Right atrium auricular region (tissue), 2 donors: ENCODE measurements at places on chromosomes 4 and X. TPM values are rescaled to one million over a fixed set of nuclear protein-coding genes. Genes with fewer than 3 reads are reported as not detected.

Gene TSPAN7
- 100 TPM for total RNA-seq

GRCh38 chr4:89268679-89269078, 38.9 kb downstream of the GPRIN3 start:
- no peak for DNase-seq

Gene NUDT10
- total RNA-seq, result 0.79 TPM

Gene HNRNPH2
- 40.5 TPM for total RNA-seq

Gene CORIN
- total RNA-seq, result 42.3 TPM

DNA sequence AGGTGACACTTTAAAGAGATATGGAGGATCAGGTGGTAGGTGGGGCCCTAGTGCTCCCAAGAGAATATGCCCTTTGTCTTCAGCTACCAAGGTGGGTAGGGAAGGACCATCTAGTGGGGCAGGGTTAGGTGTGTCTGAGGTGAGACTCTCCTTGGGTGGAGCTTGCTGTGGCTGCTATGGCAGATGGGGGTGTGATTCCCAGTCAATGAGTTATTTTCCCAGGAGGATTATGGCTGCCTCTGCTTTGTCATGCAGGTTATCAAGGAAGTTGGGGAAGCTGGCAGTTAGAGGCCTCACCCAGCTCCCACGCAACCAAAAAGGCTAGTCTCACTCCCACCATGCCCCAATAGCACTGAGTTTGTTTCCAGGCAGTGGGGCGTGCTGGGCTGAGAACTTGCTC, 18.0 kb upstream of the SPIN2A start:
- no peak for DNase-seq

- no peak for DNase-seq
Measured at GRCh38 chrX:34612036-34612435, 45.0 kb downstream of the TMEM47 start.

GRCh38 chrX:68284281-68284904, 148.9 kb downstream of the OPHN1 start:
- DNase-seq, result no peak

DNA sequence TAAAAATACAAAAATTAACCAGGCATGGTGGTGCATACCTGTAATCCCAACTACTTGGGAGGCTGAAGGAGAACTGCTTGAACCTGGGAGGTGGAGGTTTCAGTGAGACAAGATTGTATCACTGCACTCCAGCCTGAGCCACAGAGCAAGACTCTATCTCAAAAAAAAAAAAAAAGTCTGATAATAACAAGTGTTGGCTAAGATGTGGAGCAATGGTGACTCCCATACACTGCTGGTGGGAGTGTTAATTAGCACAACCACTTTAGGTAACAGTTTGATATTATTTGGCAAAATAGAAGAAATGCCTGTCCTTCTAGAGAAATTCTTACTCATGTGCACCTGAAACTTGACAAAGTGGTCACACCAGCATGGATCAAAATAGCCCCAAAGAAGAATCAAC, 106.2 kb upstream of the SLC34A2 start:
- DNase-seq, result no peak

DNA sequence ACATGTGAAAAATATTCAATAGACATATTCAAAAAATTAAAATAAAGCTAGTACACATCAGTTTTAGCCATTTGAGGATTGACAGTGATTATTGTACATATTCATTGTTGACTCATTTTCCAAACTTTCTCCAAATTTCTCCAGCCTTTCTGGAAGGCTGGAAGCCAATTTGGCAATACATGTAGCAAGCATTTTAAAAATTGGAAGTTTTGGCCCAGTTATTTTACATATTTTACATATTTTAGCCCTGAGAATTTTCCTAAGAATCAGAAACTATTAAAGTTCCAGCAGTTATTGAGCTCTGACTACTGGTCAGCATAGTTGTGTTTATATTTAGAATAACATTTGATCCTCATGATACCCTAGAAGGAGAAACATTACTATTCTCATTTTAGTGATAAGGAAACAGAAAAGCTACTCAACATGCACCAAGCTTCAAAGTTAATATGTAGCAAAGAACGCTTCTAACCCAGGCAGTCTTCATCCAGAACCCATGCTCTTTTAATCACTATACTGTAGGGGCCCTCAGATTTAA, 3.2 kb downstream of the CABS1 start:
- no peak for DNase-seq

GRCh38 chr4:118927974-118928373, 39.3 kb downstream of the SYNPO2 start:
- DNase-seq, result no peak

- DNase-seq, result no peak
Measured at GRCh38 chr4:23390246-23390645, 499.6 kb downstream of the PPARGC1A start.

Gene GLRA3
- not detected for total RNA-seq

GRCh38 chr4:54819034-54819433, 161.3 kb downstream of the KIT start:
- no peak for DNase-seq

GRCh38 chrX:39935411-39936064, 162.2 kb downstream of the BCOR start:
- DNase-seq, result no peak

GRCh38 chr4:112889199-112889598, 160.3 kb upstream of the ANK2 start:
- DNase-seq, result no peak

Gene TMPRSS11B
- total RNA-seq, result not detected

DNA sequence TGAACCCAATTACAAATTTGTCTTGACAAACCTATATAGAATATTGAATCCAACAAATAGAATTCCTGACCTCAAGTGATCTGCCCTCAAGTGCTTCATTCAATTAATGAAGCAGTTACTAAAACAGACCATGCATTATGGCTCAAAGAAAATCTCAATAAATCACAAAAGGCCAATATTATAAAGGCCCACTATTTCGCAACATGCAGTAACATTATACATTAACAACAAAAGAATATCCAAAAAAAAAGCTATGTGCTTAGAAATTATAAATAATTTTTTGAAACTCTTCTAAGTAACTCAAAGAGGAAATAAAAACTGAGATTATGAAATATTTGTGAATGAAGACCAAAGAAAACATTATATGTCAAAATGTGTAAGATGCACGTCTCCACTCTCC, 177.7 kb downstream of the ZNF674 start:
- no peak for DNase-seq

DNA sequence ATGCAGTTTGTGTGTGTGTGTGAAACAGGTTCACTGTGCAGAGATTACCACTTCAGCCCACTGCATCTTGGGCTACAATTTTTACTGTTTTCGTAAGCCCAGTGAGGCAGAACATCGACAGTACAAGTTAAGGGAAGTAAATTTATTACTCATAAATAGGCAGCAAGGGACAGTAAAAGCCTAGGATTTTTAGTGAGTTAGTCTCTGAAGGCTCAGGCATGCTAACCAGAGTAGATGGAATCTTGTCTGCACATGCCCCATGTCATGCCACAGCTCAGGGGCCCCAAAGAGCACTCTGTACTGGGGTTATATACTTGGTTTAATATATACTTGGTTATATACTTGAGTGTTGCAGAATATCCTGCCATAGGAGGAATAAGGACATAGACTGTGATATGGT, 825.7 kb downstream of the TECRL start:
- DNase-seq, result no peak

DNA sequence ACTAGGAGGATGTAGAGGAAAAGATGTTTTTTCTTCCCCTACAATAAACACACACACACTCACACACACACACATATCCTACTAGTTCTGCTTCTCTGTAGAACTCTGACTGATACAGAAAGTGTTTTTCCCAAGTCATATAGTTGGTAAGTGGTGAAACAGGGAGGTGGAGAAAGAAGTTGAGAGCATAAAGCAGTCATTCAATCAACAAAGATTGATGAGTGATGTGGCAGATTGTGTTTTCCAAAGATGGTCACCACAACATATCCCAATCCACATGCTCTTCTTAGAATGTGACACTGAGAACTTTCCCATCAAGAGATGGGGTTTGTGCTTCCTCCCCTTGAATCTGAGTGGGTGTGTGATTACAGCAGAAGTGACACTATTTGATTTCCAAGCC, 123.4 kb upstream of the ATP6AP2 start:
- no peak for DNase-seq

GRCh38 chr4:29578329-29578728, 1141.8 kb upstream of the PCDH7 start:
- DNase-seq, result no peak

DNA sequence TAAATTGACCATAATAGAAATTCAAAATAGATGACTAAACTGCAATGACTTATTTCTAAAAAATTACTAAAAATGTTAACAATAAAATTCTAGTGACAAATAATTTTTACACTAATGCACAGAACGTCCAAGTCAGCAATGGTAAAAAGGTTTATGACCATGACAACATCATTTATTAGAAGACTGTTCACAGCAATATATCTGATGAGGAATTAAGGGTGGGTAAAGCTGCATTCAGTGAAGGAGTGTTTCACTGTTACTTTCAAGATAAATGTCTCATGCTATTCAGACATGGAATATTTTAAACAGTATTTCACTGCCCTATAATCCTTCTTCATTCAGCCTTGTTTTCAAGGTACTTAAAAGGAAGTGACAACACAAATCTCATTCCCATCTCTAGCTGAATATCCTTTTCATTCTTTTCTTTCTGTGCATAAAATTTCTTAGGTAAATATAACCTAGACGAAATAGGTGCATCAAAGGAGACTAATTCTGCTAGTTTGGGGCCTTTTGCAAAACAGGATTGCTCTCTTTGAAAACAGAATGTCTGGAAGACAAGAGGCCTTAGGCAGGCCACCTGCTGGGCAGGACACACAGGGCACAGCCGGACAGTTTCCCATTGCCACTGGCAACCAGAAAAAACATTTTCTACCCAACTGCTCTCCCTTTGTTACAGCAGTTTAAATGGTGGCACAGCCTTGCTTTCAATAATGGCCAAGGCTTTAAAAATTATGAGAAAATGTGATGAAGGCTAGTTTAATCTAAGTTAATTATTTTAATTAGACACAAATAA, 600.3 kb downstream of the SPRY1 start:
- DNase-seq, result no peak

Gene GPR50
- not detected for total RNA-seq

DNA sequence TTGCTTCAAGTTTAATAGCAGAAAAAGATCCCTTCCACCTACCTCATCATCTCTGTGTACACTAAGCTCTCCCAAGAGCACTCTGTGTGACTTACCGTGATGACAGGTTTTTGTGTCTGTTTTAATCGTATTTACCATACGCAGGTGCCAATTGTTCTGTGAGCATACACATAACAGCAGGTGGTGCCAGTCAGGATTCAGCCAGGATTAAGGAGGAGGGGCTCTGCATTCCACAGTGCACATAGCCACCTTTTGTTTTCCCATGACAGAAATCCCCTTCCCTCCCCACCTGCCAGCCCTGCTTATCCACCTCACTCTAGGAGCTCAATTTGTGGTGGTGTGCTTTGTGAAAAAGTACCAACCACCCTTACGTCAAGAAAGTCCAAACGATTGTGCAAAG, 14.8 kb downstream of the ANK2 start:
- no peak for DNase-seq

DNA sequence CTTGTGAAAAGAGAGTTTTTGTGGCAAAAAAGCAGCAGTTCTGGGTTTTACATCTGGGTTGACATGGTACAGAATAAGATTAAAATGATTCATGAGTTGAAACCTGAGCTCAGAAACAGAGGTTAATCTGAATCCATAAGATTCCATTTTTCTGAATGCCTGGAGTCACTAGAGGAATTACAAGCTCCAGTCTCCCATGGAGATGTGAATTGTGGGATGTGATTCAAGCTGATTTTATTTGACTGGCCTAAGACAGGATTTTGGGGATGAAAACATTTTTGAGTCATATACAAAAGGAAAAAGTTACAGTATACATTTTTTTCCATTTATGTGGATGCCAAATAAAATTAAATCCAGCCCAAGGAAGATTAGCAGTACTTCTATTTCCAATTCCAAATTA, 161.1 kb downstream of the RBM46 start:
- no peak for DNase-seq

- DNase-seq, result no peak
Measured at GRCh38 chrX:15334561-15334960, 762 bp downstream of the PIGA start.

DNA sequence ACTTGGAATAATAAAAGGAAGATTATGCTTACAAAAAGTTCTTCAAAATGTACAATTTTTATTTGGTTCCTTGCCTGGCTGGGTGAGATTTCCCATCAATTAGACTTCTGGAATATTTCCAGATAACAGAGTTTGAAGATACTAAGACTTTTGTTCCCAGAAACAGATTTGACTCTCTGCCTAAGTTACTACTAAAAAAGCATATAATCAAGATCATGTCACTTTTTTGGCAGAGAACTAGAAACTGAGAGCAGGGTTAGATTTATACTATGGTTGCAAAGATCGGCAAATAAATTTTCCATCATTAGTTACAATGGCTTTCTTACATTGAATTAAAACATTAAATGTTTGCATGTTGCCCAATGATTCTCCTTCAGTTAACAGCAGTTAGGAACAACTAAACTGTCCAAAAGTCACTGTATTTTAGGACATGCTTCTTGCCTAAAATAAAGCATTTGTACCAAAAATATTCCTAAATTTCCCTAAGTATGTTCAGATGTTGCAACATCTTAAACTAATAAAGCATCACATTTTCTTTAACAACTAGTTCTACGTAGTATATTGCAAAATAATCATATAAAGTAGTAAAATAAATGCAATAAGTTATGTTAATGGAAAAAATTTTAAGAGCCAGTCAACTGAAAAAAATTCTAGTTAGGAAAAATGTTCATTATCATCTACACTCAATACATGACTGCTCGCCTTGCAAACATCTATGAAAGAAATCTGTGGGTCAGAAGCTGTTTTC, 73.0 kb downstream of the SEC24D start:
- no peak for DNase-seq

GRCh38 chr4:90624781-90625180, 497.6 kb downstream of the CCSER1 start:
- no peak for DNase-seq
